Naive thymus-derived CD8-positive, alpha-beta T cell (primary cell): ENCODE measurements at places on chromosomes 12 and 14.

DNA sequence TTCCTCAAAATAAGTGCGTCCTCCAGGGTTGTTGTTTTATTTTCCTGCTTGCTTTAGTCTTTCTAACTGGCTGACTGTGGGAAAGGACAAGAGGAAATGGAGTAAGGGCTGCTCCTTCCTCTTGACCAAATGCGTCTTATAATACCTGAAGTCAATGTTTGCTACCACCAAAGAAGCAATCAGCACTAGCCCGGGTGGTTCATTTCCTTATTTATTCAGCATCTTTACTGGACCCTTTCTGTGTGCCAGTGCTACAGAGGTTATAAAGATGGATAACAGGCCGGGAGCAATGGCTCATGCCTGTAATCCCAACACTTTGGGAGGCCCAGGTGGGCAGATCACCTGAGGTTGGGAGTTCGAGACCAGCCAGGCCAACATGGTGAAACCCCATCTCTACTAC is 15.1 kb upstream of the RPS6KA5 start:
- DNase-seq, result no peak

DNA sequence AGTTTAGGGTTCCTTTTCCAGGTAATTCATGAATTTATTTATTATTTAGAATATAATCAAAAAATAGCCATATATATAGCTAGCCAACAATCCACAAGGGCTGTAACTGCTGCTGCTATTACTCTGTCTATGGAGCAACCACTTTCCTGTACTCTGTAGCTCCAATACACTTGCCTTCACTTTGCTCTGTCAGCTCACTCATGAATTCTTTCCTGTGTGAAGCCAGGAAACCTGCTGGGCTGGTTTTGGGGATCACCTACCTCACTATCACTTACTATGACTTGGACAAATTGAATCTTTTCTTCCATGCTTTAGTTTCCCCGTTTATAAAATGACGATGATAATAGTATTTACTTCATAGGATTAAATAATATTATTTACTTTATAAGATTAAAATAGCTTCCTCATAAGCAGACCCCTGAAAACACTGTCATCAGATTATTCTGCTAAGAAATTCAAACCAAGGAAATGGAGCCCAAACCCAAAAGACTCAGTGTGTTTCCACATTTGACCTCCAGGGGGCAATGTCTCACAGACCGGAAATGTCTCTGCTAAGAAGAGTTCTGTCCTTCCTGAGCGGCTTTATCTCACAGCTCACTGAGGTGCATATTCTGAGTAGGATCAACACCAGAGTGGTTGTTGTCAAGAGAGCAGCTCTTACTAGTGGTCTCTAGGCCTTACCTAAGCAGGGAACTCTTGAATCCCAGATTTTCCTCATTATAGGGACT is 457.1 kb downstream of the DAD1 start:
- DNase-seq, result no peak

DNA sequence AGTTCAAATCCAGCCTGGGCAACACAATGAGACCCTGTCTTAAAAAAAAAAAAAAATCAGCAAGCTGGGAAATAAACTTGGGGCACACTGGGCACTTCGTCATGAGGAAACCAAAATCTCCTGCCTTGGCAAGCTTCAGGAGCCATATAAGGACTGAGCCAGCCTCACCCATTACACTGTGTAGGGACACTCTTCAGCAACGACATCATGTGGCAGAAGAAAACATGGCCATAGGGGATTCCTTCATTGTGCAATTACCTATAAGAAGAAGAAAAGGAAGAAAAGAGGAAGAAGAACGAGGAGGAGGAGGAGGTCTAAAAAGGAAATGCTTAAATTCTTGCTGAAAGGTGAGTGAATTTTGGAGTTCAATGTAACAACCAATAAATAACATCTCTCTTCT is 26.1 kb upstream of the IFNG start:
- no peak for DNase-seq

GRCh38 chr12:19659501-19659900 is 220.2 kb downstream of the AEBP2 start:
- DNase-seq, result no peak

GRCh38 chr12:128258866-128259555 is 8.0 kb upstream of the TMEM132C start:
- no peak for DNase-seq

- no peak for DNase-seq
These were observed 36.2 kb downstream of the DLK1 start for GRCh38 chr14:100762901-100763300.

DNA sequence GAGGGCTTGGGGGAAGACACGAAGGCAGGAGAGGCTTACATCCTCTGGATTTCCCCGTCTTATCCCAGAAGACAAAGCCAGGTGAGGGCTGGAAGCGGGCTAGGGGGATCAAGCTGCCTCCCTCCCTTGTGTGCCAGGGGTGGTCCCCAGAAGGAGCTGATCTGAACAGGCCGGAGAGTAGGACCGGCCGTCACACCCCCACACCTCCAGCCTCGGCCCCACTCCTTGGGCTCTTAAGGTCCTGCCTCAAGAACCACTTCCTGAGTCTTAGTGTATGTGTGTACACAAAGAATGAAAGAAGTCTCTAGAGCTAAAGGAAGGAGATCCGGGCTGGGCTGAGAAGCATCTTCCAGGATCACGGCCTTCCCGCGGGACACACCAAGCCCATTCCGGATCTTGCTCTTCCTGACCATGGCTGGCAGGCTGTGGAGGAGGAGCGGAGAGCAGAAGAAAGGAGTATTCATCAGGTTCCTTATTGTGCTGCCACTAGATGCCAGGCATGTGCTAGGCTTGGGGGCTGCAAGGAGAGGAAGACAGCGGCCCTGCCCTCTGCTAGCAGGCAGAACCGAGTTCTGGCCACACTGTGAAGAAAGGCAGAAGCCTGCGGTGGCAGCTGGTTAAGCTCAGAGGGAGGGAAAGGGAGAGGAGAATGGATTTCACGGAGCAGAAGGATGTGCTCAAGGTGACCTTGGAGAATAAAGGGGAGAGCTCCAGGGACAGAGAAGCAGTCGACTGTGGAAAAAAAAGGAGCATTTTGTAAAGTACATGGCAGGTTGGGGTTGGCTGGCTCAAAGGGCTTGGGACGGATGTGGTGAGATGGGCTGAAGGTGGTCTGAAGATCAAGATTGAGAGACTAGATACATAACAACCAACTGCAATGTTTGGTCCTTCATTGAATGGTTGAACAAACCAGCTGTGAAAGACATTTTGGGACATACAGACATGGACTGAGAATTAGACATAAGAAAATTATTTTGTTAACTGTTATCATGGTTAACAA is 1.3 kb upstream of the CD63 start:
- DNase-seq, result peak; percentile 39

- no peak for DNase-seq
These were observed 405.9 kb downstream of the AACS start for GRCh38 chr12:125470838-125471783.

GRCh38 chr12:56317675-56318074 is 1.9 kb upstream of the CNPY2 start:
- no peak for DNase-seq

- DNase-seq, result no peak
These were observed 124.9 kb downstream of the GXYLT1 start for GRCh38 chr12:42019746-42020145.

DNA sequence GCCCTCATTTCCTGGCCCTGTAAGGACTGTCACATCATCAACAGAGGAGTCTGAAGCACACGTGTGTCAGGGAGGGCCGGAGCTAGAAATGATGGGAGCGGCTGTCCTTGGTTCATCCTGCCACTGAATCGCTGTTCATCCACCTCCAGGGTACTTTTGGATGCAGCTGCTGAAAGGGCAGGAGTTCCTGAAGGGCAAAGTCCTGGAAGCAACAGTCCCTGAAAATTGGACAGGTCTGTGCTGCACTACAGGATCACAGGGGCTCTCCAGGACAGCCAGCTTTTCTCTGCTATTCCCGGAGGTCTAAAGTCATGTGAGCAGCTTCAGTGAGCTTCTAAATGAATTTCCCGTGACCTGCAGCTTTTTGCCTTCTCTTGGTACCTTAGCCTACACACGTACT is 17.7 kb downstream of the POU6F1 start:
- no peak for DNase-seq

DNA sequence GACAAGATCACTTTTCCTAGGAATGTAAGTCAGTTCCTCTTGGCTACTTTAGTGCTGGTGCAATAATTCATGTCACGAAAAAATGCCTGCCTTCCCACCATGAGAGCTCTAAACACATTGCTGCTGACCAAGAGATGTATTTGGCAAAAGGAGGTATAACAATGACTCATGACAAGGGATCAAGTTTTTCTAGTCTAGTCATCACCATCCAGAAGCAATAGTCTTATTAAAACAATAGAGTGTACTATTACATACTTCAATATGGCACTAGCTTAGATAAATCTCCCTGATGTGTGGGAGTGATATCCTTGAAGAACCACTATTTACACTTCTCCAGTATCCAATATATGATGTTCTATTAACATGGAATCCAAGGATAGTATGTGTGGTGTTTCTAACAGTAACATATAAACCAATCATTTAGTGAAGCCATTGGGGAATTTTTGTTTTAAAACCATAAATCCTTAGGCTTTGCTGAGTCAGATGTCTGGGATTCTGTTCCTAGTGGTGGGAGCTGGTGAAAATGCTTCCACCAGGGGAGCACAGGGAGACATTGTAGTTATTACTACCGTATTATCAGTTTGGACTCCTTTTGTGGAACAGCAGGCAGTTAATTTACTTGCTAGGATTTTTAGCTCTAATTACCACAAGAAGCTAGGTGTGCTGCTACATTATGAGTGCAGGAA is 1387.5 kb downstream of the LRFN5 start:
- DNase-seq, result no peak

DNA sequence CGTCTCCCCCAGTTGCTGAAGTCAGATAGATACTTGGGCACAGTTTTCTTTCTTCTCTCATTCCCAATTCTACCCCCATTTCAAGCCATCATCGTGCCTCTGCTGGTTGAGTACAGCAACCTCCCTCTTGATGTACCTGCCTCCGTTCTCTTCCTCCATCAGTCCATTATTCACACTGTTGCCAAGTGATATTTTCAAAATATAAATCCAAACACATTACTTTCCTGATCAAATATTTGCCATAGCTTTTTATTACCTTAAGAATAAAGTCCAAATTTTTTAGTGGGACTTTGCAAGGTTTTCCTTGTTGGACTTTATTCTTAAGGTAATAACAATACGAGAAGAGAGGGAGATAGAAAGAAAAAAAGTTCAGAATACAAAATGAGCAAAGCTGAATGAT is 18.6 kb upstream of the SSPN start:
- DNase-seq, result no peak

DNA sequence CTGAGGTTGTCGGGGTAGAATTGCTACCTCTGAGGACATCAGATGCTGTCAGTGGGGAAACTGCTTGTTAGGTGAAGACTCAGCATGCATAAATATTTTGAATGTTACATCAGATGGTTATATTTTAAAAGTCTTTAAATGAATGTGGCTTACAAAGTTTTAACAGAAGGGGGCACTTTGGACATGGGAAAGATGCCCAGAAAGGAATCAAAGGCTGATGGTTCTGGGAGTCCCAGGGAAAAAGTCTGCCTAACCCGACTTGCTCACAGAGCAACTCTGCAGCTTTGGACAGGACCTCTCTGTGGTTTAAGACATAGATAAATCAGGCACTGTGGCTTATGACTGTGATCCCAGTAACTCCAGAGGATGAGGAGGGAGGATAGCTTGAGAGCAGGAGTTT is 474.9 kb downstream of the ATP23 start:
- no peak for DNase-seq

- DNase-seq, result no peak
These were observed 928.7 kb downstream of the LRFN5 start for GRCh38 chr14:42535397-42535796.

- DNase-seq, result no peak
These were observed 333.7 kb downstream of the MED13L start for GRCh38 chr12:115943630-115944391.

DNA sequence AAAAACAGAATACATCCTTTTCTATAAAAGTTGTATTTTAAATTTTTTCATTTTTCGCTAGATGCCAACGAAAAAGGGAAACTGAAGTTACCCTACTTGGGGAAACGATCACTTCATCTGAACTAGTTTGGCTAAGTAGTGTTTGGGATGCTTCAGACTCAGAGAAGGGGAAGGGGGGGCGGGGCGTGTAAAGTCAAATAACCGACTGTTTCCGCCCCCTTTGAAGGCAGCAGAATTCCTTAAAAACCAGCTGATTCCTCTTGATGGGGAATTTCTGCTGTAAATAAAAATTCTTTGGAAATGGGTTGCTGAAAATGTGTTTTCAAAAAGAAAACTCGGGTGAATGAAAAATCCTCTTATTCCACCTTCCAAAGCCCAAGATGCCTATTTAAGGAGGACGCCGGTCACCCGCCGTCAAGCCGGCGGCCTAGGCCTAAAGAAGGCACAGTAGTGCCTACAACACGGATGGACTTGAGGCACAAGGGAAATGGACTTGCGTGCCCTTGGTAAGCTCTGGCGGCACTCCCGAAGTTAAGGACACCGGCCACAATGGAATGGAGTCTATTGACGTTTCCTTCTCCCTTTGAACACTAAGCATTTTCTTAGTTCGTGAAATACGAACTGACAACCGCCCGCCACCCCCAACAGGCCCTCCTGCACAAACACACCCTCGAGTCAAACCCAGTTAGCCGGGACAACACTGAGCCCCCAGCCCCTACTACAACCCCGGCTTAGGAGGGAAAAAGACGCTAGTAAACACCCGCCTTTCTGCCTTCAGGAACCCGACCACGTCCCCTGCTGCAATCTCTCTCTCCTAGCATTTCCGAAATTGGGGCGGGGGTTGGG is 1.9 kb downstream of the ATXN2 start:
- peak; percentile 17 for DNase-seq

DNA sequence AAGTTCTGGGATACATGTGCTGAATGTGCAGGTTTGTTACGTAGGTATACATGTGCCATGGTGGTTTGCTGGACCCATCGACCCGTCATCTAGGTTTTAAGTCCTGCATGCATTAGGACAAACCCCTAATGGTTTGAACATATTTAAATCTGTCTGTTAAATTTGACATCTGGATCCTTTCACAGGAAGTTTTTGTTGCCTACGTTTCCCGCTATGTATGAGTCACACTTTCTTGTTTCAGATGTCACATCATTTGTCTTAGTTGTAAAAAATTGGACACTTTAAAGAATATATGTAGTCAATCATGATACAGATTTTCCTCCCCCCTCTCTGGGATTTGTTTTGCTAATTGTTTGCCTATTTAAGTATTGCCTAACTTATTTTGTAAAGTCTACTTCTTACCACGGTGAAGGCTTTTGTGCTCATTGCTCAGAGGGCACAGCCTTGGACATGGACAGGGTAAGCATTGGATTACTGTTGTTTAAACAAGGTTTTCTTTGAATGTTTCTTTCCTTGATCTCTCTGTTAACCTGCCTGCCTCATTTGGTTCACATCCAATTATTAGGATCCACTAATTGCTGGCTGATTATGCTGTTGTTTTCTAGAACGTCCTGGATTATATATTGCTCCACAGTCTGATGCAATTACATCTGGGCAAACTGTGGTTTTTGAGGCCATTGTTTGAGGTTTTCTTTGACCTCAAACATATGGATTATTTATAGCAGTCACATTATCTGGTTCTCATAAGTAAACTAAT is 1441.4 kb downstream of the AACS start:
- no peak for DNase-seq

- DNase-seq, result no peak
These were observed 41.4 kb downstream of the PTPRQ start for GRCh38 chr12:80485222-80485987.

GRCh38 chr14:50047274-50047676 is 69.1 kb downstream of the VCPKMT start:
- no peak for DNase-seq

GRCh38 chr14:75800792-75801191 is 139.7 kb downstream of the TTLL5 start:
- DNase-seq, result no peak
